Bronchial epithelial cell (primary cell): ENCODE measurements at places on chromosomes 1 and 21. TPM values are rescaled to one million over a fixed set of nuclear protein-coding genes. Genes with fewer than 3 reads are reported as not detected.
A peak's percentile ranks its signal among the peaks of the same experiment; 100 is the strongest.

Gene FBXO28
- total RNA-seq = 35.8 and 42.0 TPM in 2 replicates

DNA sequence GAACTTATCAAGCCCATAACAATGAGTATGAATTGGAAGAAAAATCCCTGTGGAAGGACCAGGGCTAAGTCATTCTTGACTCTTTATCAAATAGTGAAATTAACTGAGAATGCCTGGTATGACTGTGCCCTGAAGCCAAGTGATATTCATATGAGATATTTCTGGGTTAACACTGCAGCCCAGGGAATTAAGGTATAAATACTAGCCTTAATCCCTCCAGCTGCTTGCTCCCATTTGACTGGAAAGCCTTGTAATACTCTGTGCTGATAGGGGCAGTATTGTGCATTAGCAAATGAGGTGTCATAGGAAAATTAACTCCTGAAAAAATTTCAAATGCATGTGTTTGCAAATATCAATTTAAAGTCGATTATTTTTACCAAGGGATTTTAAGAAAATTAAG lies 568.8 kb downstream of the LMO4 start:
- no peak for DNase-seq

GRCh38 chr1:95080446-95080845 lies 7.7 kb upstream of the ALG14 start:
- no peak for DNase-seq

DNA sequence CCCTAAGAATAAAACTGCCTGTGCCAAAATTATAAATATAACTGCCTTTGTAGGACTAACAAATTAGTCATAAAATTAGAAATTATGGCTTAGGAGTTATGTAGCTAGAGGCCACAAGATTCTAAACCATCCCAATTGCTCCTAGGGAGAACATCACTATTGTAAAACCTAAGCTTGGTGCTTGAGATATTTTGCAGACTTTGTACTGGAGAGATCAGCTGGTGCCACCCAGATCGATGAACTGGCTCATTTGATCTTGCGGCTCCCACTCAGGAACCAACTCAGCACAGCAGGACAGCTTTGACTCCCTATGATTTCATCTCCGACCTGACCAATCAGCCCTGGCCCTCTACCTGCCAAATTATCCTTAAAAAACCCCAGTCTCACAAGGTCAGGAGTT lies 30.6 kb downstream of the HHAT start:
- no peak for DNase-seq

DNA sequence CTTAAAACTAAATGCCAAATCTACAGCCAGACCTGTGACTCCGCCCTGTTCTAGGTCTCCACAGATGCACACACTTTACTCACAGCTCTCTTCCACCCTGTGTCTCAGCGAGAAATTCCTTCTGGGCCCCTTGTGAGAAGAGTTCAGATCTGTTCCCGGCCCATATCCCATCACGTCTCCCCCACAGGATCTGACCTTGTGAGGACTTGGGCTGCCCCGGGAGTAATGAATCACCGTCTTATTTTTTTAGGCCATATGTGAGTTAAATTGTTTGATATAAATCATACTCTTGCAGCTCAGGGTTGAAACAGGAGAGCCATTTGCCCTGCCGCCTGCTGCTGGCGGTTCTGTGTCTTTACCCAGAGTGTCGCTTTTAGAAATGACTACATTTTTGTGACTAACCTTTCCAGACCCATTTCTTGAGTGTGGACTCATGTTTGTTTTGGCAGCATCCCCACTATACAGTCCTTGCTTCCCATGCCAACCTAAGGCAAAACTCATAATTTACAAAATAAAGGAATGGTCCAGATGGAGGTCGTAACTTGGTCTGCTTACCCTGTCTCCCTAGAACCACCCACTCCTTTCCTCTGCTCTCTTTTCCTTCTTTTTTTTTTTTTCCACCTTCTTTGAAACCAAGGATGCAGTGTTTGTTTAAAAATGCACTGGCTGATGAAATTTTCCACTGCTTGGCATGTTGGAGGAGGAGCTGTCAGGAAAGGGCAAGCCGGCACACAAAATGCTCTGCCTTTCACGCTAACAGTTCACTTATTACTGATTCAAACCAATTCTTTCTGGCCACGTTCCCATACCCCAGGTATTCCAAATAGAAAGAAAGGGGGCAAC lies 98.0 kb upstream of the C1orf105 start:
- DNase-seq = peak; percentile 84

GRCh38 chr1:182586380-182586779 lies 2.7 kb downstream of the RNASEL start:
- DNase-seq = no peak

- no peak for DNase-seq
Measured at GRCh38 chr1:87307306-87307705, 21.4 kb upstream of the LMO4 start.

GRCh38 chr1:162571696-162572095 lies 10.2 kb downstream of the UAP1 start:
- DNase-seq = no peak
